ENCODE measurements at places on chromosomes 1 and 21. TPM values are rescaled to one million over a fixed set of nuclear protein-coding genes. Genes with fewer than 3 reads are reported as not detected.

IVL gene
- total RNA-seq, result 1.9 TPM

NAV1 gene
- total RNA-seq, result 24.8 TPM

IGFN1 gene
- total RNA-seq, result not detected

ARHGAP30 gene
- total RNA-seq, result 2.9 TPM

HLX gene
- 0.09 TPM for total RNA-seq

CD247 gene
- 0.61 TPM for total RNA-seq

CD5L gene
- total RNA-seq, result not detected

CFAP107 gene
- not detected for total RNA-seq

DNA sequence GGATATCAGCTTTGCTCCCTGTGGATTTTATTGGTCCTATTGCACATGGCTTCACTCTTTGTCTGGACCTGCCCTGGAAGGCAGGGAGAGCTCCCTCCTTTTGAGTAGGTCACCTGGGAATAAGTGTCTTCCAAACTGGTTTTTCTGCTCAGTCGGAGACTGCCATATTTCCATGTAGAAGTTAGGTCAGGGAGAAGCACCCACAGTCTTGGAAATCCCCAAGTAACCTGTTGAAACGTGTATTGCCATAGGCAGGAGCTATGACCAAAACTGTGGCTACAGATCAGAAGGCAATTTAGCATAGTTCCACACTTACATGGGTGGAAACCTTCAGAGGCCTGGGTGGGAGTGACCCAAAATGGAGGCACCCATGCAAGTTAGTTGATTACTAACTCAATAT, 3.5 kb upstream of the GNG12 start:
- no peak overlapping the region for H3K27ac ChIP-seq
- no peak for DNase-seq
- peaks cover 30% of the 10 kb centered on the region for H3K4me1 ChIP-seq
- H3K27me3 ChIP-seq, result no peaks in the 10 kb centered on the region

DNA sequence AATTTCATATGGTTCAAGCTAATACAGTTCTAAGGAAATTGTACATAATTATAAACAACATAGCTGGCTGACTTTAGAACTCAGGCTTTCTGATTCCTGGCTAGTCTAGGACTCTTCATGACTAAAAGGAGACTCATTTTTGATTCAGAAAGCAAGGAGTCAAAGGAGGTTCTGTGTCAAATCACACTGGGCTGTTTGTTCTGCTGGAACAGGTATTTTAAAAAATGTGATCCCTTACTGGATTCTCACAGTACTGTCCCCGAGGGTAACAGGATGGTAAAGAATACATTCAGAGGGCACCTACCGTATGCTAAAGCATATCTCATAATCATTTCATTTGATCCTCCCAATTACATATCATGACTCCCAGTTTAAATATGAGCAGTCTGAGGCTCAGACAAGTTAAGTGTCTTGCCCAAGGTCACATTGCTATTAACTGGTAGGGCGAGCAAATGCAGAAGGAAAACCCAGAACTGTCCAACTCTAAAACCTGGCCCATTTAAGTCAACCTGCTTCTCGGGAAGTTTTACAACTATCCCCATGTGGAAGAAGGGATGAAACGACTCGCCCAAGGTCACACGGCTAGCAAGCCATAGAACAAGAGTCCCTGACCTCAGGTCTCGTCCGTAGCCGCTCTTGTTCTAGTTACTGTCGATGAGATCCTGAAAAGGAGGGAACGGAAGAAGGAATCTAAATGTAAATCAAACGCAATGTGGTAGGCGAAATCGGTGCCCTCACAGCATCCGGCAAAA, 675 bp downstream of the MYSM1 start:
- H3K4me1 ChIP-seq, result peaks cover 7% of the 10 kb centered on the region
- no peaks in the 10 kb centered on the region for H3K27me3 ChIP-seq
- H3K27ac ChIP-seq, result peak overlapping the region; percentile 98

DNA sequence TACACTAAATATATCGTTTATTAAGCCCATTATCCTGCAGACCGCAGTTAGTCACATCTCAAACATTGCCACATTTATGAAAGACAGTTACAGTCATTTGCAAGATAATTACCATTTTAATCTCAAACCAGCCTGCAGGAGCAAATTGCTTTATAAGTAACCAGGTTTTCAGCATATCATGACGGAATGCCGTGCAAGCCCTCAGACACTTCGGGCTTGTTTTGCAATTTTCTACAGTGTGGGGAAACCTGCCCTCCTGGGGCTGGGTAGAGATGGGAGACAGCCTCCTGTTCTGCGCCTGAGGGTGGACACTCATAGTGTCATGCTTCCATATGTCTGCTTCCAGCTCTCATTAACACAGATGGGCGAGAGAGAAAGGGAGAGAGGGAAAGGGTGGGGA, 563.9 kb downstream of the NPHP4 start:
- no peak overlapping the region for H3K4me3 ChIP-seq
- no peak overlapping the region for H3K27ac ChIP-seq
- no peaks in the 10 kb centered on the region for H3K36me3 ChIP-seq
- H3K4me1 ChIP-seq, result no peaks in the 10 kb centered on the region

DNA sequence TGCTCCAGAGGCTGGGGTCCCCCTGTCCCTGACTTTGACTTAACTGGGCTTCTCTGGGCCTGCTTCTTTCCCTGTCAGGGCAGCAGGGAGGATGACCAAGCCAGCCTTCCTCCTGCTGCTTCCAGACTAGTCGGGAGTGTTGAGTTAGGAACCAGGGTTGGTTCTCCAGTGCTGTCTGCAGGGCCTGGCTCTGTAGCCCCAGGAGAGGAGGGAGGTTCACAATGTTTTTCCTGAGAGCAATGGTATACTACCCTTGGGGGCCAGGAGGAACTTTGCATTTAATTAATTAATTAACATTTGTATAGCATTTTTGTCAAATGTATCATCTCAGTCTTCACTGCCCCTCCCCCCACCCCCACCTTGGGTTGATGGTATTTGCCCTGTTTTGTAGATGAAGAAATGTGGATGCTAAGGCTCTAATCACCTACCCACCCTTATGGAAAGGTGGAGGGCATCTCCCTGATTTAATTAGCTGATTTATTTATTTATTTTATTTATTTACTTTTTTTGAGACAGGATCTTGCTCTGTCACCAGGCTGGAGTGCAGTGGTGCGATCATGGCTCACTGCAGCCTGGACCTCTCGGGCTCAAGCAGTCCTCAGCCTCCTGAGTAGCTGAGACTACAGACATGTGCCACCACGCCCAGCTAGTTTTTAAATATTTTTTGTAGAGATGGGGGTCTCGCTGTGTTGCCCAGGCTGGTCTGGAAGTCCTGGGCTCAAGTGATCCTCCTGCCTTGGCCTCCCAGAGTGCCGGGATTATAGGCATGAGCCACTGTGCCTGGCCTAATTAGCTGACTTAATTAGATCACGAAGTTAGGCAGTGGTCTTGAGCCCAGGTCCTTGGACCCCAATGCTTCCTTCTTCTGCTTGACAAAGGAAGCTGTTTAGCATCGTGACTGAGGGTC, 6.6 kb downstream of the H6PD start:
- H3K27ac ChIP-seq, result no peak overlapping the region
- H3K27me3 ChIP-seq, result no peaks in the 10 kb centered on the region
- H3K4me1 ChIP-seq, result no peaks in the 10 kb centered on the region
- H3K4me3 ChIP-seq, result no peak overlapping the region
- no peak for DNase-seq
- H3K36me3 ChIP-seq, result peaks cover 8% of the 10 kb centered on the region

DNA sequence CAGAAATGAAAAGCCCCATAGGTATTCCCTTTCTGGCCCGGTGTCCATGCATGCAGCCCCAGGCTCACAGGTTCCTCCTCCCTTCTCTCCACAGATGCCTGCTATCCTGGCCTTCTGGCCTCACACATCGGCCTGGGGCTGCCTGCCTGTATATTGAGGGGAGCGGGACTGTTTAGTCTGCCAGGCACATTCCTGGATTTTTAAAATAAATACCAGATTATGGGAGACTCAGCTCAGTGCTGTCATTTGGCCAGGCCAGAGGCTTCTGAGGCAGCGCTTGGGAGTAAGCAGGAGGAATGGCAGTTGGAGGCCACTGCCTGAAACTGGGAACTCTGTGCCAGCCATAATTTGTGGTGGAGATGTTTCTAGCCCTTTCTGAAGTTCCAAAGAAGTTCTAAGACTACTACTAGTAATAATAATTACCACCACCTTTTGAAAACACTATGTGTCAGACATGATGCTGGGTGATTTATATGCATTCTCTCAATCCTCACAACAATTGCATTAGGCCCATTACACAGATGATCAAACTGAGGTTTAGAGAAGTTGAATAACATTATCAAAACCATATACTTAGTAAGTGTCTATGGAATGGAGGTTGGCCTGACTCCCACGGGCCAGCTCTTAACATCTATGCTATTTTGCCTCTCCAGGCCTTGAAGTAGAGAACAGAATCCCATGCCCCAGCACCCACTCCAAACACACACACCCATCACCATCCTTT, 107.6 kb downstream of the PLXNA2 start:
- no peaks in the 10 kb centered on the region for H3K27me3 ChIP-seq
- H3K36me3 ChIP-seq, result no peaks in the 10 kb centered on the region
- H3K27ac ChIP-seq, result no peak overlapping the region
- H3K4me3 ChIP-seq, result no peak overlapping the region

- no peaks in the 10 kb centered on the region for H3K4me1 ChIP-seq
- DNase-seq, result no peak
- no peaks in the 10 kb centered on the region for H3K27me3 ChIP-seq
- H3K4me3 ChIP-seq, result no peak overlapping the region
- no peak overlapping the region for H3K27ac ChIP-seq
Observed at GRCh38 chr21:36008505-36008904, 51.8 kb downstream of the SETD4 start.

Data from Calu3 (cell line).